GM20000 (cell line): ENCODE measurements at places on chromosomes 1 and 21.

DNA sequence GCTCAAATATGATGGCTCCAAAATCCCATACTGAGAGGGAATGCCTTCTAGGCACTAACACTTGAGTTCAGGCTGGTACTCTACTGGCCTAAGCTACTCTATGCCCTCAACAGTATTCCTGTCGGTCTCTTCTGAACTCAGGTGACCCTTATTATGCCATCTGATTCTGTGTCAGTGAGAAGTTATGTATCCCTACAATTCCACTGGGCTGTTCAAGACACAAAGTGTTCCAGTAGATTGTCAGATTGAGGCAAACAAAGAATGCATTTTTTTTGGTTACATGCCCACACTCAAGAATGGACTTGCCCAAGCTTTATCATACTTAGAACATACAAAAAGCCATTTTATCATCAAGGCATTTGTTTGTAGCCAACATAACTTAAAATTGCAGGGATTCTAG lies 553.8 kb upstream of the PRMT6 start:
- no peak for DNase-seq

GRCh38 chr1:152679459-152679858 lies 4.4 kb downstream of the LCE2C start:
- DNase-seq = no peak

DNA sequence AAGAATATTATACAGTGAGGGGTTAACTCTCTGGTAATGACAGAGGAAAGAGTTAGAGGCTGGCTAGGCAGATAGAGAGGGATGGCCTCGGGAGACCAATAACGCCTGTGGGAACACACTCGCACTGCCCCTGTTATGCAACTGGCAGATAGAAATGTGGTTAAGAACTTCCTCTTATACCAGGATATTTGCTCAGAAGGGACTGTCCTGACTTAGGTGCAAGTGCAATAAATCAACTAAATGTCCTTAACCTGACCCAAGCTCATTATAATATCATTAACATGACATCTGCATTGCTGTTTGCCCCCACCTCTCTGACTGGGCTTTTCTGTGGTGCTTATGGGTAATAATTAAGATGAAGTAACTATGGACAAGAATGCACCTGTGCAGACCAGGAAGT lies 1518.0 kb downstream of the NCAM2 start:
- no peak for DNase-seq

GRCh38 chr21:46079352-46080170 lies 18.4 kb upstream of the COL6A2 start:
- DNase-seq = no peak

DNA sequence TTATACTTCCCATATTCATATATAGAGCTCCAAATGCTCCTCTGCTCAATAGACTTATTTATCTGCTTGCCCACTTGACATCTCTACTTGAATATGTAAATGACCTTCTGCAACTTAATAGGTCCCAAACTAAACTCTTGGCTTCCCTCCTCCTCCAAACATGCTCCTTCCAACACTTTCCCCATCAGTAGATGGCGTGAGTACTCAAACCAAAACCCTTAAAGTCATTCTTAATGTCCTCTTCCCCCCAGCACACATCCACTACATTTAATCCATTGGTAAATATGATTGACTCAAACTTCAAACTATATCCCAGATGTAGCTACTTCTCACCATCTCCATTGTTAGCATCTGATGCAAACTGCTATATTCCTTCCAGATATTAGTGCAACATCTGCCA lies 48.5 kb upstream of the PBX1 start:
- DNase-seq = no peak

DNA sequence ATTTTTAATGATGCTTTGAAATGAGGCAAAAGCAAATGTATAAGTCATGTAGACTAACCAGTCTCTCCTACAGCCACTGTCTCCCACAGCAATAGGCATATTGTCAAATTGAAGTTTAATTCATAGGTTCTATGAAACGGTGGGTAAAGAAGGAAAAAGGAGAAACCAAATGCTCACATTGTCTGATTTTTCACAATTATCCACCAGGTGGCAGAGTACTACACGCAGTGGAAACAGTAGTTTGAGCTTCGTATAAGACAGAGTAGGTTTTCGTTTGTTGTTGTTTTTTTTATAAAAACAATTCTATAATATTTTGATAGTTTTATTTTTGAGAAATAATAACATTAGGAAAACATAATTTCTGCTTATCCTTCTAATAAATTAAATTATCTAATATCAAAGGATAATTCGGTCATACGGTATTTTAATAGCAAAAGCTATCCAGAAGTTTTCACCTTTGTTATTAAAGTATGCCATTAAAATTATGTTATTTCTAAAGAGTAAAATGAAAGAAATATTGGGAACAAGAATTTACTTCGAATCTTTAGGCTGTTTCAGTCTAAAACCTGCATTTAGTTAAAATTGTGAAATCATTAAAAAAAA lies 39.1 kb downstream of the TYW3 start:
- peak; percentile 27 for DNase-seq

GRCh38 chr21:21415741-21416140 lies 417.5 kb downstream of the NCAM2 start:
- no peak for DNase-seq

DNA sequence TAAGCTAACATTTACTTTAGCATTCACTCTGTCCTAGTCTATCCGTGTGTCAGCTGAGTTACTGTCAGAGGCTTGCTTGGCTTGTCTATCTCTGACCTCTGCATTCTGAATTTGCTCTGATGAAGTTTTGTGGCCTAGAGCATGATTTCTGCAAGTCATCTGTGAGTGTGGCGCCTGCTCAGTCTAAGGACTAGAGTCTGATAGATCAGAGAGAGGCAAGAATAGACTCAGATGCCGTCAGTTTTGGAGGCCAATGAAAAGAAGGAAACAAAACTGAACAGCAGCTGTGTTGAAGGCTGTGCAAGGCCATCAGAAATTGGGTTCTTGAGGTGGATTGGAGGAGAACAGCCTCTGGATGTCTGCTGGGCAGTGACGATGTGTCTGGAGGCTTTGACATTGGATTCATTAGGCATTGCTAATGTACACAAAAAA lies 573.1 kb downstream of the USP25 start:
- DNase-seq = no peak

GRCh38 chr1:229461032-229461668 lies 27.3 kb upstream of the ACTA1 start:
- no peak for DNase-seq

GRCh38 chr1:23632479-23633160 lies 59.0 kb upstream of the RPL11 start:
- DNase-seq = no peak

- no peak for DNase-seq
Observed at GRCh38 chr1:198825254-198825653, 186.4 kb downstream of the PTPRC start.

DNA sequence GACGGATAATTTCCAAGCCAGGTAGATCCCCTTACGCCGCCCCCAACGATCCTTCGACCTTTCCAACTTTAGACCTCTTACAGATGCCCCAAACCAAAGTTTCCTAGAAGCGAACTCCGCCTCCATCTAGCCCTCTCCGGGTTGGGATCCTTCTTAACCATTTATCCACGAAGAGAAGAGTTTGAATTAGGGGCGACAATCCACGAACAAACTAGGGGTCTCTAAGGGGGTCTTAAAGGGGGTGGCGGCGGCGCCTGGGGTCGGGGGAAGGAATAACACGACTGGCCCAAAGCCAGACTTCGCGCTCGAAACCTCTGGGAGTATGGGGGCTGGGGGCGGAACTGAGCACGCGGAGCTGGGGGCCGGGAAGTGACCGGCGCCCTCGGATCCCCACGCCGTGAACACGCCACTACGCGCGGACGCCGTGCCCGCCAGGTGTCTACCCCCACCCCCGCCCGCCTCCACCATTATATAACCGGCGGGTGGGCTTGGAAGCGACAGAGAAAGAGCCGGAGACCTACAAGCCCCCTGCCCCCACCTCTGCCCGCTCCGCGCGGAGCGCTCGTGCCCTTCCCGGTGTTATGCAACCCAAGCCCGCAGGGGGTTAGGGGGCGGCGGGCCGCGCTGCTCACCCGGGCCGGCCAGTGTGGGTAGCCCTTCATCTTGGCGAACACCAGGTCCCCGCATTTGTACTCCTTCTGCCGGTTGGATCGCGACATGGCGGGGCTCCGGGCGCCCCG lies 594 bp downstream of the HDGF start:
- no peak for DNase-seq

DNA sequence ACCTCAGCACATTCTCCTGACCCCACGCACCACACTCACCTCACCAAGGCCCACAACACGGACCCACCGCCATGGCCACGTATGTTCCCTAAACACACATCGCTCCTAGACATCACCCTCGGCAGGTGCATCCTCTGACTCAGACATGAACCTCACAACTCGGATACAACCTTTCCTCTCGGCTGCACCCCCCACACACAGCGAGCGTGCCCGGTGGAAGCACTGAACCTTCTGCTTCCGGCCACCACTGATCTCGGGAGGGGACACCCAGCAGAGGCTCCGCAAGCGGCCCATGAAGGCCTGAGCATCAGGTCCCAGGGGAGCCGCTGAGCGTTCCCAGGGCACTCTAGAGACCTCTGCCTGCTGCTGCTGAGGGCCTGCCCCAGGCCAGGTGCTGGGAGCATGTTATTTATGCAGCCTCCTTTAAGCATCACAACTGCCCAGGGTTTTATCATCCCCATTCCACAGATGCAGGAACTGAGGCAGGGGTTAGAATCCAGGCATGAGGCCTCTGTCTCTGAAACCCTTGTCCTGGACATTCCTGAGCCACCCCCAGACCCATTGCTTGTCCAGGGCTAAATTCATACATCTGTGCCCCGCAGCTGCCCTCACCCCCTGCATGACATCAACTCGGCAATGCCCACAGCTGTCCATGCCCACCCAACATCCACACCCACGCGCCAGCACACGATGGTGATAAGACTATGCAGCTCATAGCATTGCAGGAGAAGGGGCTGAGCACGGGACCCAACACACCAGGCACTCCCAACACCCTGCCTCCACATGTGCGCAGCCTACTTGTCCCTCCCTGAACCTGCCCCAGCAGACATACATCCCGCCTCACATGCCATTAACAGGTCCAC lies 27.0 kb downstream of the SDC3 start:
- peak; percentile 73 for DNase-seq

DNA sequence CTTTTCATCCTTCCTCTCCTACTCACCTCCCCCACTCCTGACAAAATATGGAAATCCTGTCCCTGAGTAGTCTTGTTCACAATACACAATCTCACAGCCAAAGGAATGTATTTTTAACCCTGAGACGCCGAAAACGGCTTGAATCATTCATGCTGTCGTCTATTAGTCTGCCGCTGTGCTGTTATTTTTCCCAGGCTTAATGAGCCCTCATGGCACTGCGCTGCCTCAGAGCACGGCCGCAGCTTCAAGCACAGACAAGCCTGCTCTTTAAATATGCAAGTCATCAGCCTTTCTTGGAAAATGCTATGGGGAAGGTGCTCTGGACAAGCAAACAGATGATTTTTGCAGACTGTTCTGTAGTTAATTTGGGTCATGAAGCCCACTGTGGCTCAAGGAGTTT lies 302.7 kb downstream of the DISC1 start:
- no peak for DNase-seq

DNA sequence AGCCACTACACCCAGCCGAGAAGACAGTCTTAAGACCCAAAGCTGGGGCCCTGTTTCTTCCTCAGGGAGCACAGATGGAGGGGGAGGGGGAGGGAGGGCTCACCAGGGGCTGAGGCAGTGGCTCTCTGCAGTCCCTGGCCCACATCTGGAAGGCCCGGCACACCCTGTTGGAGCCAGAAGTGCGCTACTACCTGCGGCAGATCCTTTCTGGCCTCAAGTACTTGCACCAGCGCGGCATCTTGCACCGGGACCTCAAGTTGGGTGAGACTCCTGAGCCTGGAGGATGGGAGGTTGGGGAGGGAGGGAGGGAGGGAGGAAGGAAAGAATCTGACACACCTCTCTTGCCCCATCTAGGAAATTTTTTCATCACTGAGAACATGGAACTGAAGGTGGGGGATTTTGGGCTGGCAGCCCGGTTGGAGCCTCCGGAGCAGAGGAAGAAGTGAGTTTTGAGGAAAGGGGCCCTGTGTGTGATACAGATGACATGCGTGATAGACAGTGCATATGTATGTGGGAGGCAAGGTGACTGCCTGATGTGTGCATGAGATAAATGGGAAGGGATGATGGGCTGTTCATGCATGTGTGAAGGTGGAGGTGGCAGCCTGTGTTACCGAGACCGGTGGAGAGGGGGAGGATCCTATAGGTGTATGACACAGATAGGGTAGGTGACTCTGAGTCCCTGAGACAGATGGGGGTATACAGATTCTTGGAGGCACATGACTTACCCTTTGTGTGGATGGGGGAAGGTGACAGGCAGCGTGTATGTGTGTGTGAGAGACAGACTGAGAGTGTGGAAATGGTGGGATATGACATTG lies 1.5 kb downstream of the PLK3 start:
- DNase-seq = no peak

- DNase-seq = peak; percentile 38
Observed at GRCh38 chr1:1535201-1536018, 5.0 kb downstream of the TMEM240 start.

- DNase-seq = no peak
Observed at GRCh38 chr1:100347009-100347966, 5.0 kb upstream of the CDC14A start.
